Left ventricle myocardium superior (tissue), 1 donor: ENCODE measurements at places on chromosomes 1 and 21. TPM values are rescaled to one million over a fixed set of nuclear protein-coding genes. Genes with fewer than 3 reads are reported as not detected.

DNA sequence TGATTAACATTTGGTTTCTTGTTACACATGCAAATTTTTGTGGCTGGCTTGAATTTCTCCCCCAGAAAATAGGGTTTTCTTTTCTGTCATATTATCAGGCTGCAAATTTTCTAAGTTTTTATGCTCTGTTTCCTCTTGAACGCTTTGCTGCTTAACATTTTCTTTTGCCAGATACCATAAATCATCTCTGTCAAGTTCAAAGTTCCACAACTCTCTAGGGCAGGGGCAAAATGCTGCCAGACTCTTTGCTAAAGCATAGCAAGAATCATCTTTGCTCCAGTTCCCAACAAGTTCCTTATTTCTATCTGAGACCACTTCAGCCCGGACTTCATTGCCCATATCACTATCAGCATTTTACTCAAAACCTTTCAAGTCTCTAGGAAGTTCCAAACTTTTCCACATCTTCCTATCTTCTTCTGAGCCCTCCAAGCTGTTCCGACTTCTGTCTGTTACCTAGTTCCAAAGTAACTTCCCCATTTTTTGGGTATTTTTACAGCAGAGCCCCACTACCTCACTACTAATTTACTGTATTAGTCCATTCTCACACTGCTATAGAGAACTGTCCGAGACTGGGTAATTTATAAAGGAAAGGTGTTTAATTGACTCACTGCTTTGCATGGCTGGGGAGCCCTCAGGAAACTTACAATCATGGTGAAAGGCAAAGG is 486.9 kb upstream of the NCAM2 start:
- no peak for DNase-seq

DNA sequence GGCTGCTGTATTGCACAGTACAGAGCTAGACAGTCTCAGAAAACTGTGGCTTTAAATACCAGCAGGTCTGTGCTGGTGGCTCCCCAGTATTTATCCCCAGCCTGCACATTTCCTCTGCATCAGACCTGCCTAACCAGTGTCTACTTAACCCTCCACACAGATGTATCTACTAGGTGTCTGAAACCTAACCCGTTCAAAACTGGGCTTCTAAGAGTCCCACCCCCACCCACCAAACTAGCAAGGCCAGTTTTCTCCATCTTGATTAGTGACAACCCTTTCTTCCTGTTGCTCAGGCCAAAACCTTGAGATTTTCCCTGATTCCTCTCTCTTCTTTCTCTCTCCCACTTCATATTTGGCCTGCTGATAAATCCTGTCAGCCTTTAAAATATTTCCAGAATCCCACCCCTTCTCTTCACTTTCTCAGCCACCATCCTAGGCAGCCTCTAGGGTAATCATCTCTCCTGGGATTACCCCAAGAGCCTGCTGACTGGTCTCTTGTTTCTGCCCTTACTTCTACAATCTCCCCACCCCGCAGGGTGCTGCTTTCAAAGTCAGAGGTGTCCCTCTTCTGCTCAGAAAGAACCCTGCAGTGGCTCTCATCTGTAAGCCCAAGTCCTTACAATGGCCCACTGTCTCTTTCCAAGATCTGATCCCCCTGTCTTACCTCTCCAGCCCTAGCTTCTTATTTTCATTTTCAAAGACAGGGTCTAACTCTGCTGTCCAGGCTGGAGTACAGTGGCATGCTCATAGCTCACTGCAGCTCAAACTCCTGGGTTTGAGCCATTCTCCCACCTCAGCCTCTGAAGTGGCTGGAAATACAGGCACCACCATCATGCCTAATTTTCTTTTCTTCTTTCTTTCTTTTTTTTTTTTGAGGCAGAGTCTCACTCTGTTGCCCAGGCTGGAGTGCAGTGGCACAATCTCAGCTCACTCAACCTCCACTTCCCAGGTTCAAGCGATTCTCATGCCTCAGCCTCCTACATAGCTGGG is 45.2 kb downstream of the H3-3A start:
- no peak for DNase-seq

DNA sequence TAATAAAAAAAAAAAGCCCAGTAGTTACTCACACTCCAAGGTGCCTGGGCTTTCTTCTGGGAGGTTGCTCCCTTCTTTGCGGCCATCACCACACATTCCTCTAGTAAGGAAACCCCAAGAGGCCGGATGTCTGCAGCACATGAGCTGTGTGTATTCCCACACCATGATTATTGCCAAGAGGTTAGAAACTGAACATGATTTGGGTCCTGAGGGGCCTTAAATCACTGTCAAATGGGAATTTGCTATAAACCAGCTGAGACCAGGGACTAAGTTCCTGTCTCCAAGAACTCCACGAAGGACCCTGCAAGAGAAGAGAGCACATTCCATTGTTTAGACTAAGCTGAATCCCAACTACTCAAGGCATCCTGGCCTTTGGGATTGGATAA is 85.3 kb upstream of the SSX2IP start:
- no peak for DNase-seq

DNA sequence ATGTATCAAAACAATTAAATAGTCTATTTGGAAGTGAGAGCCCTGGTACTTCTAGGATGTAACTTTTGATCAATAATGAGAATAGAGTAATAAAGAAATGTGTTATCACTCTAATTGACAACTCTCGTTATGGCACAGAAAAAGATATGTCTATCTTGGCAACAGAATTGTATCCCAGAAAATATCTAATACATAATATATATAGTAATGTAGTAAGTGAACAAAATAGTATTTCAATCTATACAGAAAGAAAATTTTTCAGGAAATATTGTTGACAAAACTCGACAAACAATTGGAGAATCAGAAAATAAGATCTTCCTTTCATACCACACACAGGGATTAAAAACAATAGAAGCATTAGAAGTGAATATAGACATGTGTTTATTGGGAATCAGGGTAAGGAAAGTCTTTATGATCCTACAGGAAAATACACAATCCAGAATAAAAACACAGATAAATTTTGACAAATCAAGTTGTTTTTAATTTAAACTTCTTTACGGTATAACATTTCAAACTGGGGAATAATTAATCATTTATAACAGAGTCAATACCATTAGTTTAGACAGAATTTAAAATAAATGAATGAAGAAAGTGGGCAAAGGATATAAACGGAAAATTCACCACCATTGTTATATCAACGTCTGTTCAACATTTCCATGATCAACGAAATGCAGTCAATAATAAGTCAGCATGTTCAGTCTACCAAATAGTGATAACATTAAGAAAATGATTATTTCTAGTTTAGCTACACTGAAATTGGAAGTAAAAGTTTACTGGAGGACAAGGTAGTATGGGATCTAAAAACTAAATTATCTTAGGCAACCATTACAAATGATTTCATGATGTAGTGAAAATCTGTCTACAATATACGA is 1526.5 kb upstream of the TPTE start:
- DNase-seq = no peak

DNA sequence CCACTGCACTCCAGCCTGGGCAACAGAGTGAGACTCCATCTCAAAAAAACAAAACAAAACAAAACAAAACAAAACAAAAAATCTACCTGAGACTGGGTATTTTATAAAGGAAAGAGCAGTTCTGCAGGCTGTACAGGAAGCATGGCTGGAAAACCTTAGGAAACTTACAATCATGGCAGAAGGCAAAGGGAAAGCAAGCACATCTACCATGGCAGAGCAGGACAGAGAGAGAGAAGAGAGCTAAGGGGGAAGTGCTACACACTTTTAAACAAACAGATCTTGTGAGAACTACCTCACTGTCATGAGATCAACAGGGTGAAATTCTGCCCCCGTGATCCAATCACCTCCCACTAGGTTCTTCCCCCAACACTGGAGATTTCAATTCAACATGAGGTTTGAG is 198.3 kb upstream of the SAMSN1 start:
- no peak for DNase-seq

DNA sequence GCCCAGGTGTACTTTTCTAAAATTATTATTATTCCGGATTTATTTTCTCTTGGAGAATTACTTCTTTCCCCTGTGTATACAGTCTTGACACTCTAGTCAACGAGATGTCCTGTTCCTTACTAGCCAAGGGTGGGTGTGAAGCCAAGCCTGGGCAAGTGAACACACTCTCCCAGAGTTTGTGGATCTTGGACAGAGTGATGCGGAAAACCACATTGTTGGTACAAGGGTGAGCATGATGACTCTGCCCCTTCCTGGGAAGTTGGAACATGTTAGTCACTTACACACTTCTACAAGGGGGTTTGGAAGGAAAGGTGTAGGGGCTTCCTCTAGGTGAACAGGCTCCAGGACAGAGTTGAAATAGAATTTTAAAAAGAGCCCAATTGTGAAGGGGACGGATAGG is 20.0 kb upstream of the RD3 start:
- no peak for DNase-seq

- no peak for DNase-seq
These were observed 1.4 kb upstream of the BRINP3 start for GRCh38 chr1:190479050-190479397.

GRCh38 chr1:50527249-50527986 is 104.2 kb upstream of the DMRTA2 start:
- no peak for DNase-seq

DNA sequence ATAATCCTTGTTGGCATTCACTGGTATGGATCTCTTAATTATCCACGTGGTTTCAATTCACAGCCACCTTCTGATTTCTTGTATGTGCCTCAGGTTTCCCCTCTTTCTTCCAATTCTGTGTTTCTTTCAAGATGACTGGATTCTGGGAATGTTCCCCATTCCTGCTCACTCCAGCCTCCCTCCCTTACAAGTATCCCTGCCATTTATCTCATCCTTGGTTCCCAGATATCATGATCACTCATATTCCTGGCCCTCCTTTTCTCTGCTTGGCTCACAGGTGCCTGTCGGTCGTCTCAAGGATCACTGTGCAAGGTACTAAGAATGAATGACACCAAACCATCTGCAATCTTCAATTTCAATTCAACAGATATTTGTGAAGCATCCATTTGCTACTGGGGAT is 279.2 kb downstream of the ASTN1 start:
- DNase-seq = no peak

DNA sequence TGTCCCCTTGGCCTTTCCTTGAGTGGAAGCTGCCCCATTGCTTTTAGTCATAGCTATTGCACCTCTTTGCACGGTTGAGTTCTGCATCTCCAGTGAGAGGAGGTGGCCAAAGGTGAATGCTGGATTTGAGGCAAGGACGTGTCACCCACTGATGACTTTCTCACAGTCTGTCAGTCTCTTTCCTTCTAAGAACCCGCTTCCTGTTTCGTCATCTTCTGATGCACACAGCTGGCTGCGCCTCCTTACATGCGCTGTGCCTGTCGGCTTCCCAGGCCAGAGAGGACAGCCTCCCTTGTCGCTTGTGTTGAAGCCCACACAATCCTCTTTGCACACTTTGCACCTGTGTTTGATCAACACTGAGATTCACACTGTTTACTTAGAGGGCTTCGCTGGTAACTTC is 41.8 kb upstream of the PWP2 start:
- DNase-seq = no peak

DNA sequence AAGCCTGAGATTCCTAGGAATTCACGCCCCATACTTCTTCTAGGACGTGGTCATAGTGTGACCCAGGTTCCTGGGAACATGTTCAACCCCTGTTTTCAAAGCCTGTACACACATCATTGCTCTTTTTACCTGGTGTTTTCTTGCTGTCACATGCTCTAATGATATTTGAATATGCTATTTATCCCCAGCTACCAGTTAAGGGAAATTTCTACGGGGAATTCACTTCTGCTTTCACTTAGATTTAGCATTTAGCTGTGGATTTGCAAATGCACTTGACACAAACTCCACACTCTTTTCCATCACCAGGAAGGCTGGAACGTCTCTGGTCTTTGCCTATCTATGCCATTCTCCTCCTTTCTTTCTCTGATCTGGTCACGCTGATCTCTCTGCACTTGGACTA is 11.3 kb upstream of the SAMSN1 start:
- DNase-seq = no peak

- DNase-seq = no peak
These were observed 54.6 kb downstream of the WNT2B start for GRCh38 chr1:112563341-112563740.

DNA sequence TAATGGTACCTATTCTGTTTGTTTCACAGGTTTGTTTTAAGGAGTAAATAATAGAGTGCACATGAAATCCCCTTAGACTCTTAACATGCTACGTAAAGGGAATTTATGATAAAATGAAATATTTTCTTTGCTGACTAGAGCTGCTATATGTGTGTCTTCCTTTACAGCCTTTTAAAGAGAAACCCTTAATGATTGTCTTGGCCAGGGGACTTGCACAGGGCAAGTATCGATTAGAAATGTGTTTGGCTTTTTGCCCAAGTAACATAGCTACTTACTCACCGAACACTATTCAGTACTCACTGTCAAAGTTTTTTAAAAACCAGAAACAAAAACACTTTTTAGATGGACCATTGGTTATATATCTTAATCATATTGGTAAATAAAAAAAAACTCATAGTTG is 71.3 kb upstream of the KIAA1614 start:
- DNase-seq = no peak

DNA sequence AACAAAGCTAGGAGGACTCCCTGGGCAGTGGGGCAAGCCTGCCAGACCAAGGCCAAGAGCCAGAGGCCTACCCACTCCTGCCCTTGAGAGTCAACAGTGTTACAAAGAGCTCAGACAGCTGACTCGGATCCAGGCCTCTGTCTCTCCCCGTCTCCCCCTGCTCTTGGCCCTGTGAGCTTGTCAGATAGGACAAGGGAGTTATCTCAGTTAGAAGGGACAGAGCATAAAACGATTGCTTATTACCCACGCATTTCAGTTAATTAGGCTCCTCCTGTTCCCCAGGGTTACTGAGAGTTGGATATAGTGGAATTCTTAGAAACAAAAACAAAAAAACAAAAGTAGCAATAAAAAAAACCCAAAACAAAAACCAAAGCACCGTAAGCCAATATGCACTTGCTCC is 1.3 kb downstream of the SLC41A1 start:
- DNase-seq = peak; percentile 78

GRCh38 chr1:109622895-109623294 is 3.3 kb downstream of the AMPD2 start:
- DNase-seq = no peak

GRCh38 chr1:24191860-24192259 is 4.8 kb upstream of the IFNLR1 start:
- no peak for DNase-seq

GRCh38 chr1:201827321-201828216 is 1.4 kb upstream of the IPO9 start:
- no peak for DNase-seq

GRCh38 chr1:83083589-83084224 is 915.2 kb downstream of the TTLL7 start:
- DNase-seq = no peak

RBM15 gene
- total RNA-seq = 14.1 TPM

EPHA8 gene
- total RNA-seq = not detected

LYPLA2 gene
- total RNA-seq = 28.9 TPM

PKP1 gene
- 0.25 TPM for total RNA-seq

AKR1A1 gene
- total RNA-seq = 43.2 TPM

HTR6 gene
- not detected for total RNA-seq

LDLRAD2 gene
- total RNA-seq = 0.20 TPM

SLC22A15 gene
- total RNA-seq = 11.5 TPM

PROK1 gene
- total RNA-seq = not detected

OR2L13 gene
- total RNA-seq = not detected
